ENCODE measurements at places on chromosomes 7 and 10.
A peak's percentile ranks its signal among the peaks of the same experiment; 100 is the strongest.

DNA sequence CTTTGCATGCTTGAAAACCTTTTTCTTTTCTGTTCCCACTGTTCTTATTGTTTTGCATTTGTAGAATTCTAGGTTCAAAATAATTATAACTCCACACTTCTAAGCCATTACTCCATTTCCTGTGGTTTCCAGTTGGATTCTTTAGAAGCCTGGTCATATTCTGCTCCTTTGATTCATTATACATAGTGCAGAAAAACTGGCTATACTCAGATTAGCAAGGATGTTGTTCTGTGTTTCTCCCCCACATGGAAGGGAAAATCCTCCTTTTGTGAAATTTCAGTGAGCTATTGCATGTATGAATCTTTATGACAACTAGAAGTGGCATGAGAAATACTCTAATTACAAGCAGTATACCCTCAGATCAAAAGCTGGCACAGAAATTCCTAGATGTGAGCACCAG is 79.5 kb downstream of the SLC13A1 start:
- peak; percentile 58 for DNase-seq

GRCh38 chr7:91347290-91347689 is 83.1 kb downstream of the FZD1 start:
- peak; percentile 40 for DNase-seq

GRCh38 chr10:118394301-118395200 is 52.4 kb upstream of the FAM204A start:
- DNase-seq, result no peak

DNA sequence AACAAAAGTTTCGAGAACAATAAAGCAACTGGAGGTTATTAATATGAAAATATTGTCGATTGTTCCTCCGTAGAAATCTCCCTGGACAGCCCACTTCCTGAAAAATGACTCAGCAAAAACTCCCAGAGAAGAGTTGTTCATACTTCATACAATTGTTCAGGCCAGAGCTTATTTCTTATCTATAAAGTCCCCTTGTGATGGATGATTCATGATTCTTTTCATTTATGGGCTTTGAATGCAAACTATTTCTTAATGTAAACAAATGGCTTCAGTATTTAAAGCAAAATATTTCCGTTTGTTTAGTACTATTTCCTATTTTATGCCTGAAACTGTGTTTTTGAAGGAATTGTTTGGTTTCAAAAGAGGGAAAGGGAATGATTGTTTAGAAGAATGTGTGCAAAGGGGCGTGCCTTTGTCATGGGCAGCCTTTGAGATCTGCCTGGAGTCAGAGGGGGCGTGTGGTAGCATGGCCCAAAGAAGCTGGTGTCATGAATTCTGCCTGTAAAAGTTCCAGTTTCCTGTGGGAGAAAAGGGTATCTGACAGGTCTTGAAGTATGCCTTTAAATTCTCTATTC is 26.2 kb upstream of the EXOC6 start:
- peak; percentile 54 for DNase-seq

DNA sequence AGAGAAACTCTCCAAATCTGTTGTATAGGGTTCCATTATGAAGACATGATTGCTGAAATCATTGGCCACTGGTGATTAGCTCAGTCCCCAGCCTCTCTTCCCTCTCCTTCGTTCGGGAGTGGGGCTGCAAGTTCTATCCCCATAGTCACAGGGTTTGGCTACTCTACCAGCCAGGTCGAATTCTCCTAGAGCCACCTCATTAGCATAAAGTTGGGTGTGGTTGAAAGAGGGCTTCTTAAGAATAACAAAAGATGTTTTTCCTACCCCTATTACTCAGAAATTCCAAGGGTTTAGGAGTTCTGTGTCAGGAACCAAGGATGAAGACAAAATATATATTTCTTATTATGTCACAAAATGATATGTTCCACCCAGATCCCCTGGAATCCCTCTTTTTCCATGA is 166.2 kb upstream of the YAE1 start:
- DNase-seq, result no peak

Measured in kidney tubule cell (primary cell).